Naive thymus-derived CD8-positive, alpha-beta T cell (primary cell): ENCODE measurements at places on chromosomes 12 and 14.

DNA sequence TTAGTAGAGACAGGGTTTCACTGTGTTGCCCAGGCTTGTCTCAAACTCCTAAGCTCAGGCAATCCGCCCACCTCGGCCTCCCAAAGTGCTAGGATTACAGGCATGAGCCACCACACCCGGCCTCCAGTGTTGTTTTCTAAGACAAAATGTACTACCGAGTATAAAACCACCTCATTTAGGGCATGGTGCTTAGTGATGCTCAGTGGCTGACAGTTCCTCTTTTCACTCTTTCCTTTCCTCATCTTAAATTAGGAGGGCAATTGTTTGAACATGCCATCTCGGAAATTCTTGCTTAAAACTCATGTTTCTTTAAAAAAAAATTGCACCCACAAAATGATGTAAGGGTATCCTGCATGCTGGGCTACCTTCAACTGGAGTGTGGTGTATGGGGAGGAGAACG is 89.0 kb downstream of the RFX4 start:
- DNase-seq: no peak

DNA sequence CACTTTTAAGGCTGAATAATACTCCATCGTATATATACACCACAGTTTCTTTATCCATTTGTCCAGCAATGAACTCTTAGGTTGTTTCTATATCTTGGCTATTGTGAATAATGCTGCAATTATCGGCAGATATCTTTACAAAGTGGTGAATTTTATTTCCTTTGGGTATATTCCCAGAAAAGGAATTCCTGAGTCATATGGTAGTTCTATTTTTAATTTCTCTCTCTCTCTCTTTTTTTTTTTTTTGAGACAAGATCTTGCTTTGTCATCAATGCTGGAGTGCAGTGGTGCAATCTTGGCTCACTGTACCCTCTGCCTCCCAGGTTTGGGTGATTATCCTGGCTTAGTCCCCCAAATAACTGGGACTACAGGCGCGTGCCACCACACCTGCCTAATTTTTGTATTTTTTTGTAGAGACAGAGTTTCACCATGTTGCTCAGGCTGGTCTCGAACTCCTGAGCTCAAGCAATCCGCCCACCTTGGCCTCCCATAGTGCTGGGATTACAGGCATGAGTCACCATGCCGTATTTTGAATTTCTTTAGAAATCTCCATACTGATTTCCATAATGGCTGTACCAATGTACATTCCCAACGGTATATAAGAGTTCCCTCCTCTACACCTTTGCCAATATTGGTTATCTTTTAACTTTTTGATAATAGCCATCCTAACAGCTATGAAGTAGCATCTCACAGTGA is 98.4 kb downstream of the EFCAB11 start:
- DNase-seq: no peak

DNA sequence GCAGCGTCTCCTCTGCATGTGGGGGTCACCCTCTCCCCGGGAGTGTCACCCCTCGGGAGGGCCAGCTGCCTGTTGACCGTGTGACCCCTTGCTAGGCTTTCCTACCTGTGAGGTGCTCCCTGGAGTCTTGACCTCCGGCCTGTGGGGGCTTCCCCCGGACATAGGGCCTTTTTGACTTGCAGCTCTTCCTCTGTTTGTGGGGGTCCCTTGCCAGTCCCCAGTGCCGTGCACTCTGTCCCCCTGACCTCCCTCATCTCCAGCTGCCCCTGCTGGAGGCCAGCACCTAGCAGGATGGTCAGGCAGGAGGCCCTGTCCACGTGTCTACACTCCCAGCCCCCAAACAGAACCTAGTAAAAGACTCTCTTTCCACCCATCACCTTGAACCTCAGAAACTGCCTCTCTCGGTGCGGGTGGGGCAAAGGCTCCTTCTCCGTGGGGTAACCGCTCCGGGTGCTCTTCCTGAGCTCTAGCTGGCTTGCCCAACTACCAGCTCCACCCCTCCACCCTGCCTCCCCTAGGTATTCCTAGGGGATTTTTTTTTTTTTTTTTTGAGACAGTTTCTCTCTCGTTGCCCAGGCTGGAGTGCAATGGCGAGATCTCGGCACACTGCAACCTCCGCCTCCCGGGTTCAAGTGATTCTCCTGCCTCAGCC is 810 bp downstream of the AACS start:
- DNase-seq: no peak

- DNase-seq: no peak
These were observed 63.8 kb upstream of the SSTR1 start for GRCh38 chr14:38143659-38144505.

- DNase-seq: no peak
These were observed 54.2 kb upstream of the BCL2L14 start for GRCh38 chr12:12016284-12017100.
